Stimulated activated CD4-positive, alpha-beta T cell treated with anti-CD3 and anti-CD28 coated beads, Interleukin-1b, Interleukin-23, amount 100 ng/mL, for 4 hours (primary cell): ENCODE measurements at places on chromosomes 16 and 17.

GRCh38 chr17:15957206-15957605 lies 12.3 kb downstream of the ADORA2B start:
- no peak for DNase-seq

DNA sequence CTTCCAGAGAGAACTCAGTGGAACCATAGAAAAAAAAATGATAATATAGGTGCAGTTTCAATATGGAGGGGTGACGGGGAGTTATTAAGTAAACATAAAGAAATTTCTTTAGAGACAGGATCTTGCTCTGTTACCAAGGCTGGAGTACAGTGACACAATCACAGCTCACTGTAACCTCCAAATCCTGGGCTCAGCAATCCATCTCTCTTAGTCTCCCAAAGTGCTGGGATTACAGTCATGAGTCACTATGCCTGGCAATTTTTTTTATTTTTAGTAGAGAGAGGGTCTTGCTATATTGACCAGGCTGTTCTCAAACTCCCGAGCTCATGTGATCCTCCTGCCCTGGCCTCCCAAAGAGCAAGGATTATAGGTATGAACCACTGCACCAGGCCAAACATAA lies 48.8 kb downstream of the NLRC5 start:
- no peak for DNase-seq

DNA sequence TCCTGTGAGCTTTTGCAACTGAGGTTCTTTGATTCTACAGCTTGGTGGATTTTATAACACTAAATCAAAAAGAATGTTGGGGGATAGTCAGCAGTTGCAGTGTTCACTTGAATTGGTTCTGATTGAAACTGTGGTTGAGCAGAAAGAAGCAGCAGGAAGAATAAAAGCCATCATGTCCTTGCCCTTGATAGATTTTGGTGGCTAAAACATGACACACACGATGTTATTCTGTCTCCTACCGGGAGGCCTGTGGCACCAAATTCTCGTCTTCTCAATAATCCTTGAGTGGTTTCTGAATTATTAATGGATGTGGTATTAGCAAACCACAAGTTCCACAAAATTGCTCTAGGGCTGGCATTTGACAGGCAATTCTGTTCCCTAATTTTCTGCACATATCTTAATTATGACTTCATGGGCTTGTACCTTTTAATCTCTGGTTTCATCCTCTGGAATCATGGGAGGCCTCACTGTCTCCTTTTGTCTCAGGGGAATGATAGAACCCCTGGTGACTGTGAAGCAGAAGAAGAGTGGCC lies 338.2 kb downstream of the SNX29 start:
- DNase-seq: no peak

DNA sequence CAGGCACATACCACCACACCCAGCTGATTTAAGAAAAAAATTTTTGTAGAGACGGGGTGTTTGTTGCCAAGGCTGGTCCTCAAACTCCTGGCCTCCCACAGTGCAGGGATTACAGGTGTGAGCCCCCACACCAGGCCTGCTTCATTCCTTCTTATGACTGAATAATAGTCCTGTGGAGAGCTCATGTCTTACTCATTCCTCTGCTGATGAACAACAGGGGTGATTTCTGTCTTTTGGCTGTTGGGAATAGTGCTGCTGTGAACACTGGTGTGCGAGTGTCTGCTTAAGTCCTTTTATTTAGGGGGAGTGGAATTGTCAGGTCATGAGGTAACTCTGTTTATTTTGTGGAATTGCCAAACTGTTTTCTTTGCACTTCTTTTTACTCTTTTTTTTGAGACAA lies 2.7 kb upstream of the CTRB1 start:
- no peak for DNase-seq

GRCh38 chr17:68291836-68292688 lies 767 bp downstream of the ARSG start:
- peak; percentile 81 for DNase-seq

GRCh38 chr17:8472663-8473062 lies 37.0 kb downstream of the NDEL1 start:
- no peak for DNase-seq

GRCh38 chr16:25546791-25547190 lies 145.0 kb upstream of the HS3ST4 start:
- DNase-seq: no peak

GRCh38 chr17:1201132-1201702 lies 21.4 kb upstream of the ABR start:
- DNase-seq: no peak

DNA sequence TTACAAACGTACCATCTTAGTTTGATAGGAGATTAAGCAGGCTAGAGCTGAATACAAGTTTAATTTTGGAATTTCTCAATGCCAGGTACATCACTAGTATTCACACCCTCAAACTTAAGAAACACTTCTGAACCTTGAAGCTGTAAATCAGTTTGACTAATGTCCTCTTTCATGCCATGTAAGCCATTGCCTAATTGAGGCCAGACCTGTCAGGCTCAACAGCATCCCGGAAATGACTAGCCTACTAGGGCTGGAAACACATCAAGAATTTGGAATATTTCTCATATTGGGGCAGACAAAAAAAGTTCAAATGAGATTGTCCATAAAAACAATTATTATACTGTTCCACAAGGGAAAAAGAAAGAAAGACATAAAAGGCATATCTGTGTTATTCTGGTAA lies 1.7 kb downstream of the USP32 start:
- DNase-seq: no peak

GRCh38 chr16:61897657-61898056 lies 138.6 kb downstream of the CDH8 start:
- no peak for DNase-seq

DNA sequence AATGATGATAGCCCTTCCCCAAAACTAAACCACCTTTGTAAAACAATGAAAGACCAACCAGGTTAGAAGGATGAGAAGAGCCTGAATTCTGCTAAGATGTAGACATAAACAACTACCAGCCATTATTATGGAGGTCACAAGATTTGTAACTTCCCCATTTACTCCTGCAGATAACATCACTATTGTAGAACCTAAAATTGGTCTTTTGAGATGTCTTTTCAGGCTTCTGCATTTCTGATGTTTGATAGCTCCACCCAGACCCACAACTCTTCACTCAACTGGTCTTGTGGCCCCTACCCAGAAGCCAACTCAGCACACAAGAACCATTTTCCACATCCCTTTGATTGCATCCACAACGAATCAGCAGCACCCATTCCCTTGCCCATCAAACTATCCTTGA lies 100.8 kb downstream of the TMEM132E start:
- no peak for DNase-seq

GRCh38 chr17:4179071-4179470 lies 36.1 kb downstream of the CYB5D2 start:
- DNase-seq: no peak

DNA sequence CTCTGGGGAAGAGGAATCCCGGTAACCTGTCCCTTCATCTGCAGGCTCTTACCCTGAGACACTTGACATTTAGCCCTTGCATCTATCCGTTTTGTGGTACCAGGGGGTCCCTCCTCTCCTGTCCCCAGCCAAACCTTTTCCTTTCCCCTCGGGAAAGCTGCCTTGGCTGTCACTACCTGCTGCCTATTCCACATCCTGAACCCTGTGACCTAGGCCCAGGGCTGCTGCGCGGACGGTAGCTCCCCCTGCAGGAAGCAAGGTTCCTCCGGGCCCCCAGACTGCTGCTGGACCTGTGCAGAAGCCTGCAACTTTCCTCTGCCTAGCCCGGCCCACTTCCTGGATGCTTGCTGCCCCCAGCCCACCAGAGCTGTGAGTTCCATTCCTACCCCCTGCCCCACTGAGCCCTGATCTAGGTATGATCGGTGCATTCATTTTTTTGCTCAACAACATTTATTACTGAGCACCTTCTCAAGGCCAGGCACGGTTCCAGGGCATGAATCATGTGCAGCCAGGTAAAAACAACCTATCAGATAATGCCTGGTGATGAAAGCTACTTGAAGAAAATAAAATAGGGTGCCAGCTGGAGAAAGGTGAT lies 10.5 kb upstream of the ALDOA start:
- DNase-seq: peak; percentile 31

GRCh38 chr16:5428932-5429331 lies 331.3 kb upstream of the EEF2KMT start:
- DNase-seq: no peak

GRCh38 chr17:16298140-16298662 lies 55.1 kb downstream of the CENPV start:
- no peak for DNase-seq

DNA sequence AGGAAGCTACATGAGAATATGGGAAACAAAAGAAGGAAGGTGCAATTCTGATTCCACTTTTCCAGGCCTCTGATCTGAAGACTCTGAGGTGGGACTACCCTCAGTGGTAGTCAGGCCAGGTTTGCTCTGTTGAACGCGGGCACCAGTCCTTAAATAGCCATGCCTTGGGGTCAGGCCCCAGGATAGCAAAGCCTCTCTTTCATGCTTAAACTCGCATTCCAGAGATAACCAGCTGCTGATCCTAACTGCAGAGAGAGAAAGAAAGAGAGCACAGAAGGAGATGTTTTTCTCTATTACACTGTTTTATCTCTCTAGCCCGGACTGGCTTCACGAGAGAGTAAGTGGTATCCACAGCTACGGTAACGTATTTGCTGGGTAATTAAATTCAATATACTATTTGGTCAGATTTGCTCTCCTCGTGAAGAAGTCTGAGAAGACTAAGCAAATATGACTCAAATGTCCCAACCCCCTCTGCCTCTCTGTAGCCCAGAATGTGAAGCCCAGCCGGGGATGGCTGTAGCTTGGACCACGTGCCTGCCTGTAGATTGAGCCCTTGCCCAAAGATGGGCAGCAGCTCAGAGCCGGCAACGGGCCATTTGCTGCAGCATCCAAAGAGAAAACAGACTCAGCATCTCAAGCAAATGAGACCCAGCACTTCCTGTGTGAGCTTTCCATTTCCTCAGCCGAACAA lies 122.2 kb downstream of the SMG6 start:
- no peak for DNase-seq

DNA sequence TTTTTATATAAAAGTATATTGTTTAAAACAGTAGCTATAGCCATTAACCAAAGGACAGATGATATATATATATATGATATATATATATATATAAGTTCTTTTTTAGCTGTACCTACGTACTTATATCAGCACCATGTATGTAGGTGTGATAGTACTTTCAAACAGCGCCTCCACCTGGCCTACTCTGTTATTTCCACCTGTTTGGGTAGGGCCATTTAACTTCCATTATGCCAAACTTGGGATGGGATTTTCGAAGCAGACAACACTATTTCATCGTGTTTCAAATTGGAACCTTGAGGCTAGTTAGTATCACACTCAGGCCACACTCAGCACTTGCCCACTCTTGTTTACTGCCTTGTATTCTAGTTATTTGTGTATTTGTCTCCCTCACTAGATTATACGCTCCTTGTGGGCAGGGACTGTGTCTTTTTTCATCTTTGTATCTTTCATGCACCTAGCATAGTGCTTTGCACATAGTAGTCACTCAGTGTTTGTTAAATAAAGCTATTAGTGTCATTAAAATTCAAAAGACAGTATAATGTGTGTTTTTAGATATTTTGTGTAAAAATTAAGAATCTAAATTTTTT lies 11.8 kb upstream of the CLTC start:
- no peak for DNase-seq

GRCh38 chr17:45681706-45682105 lies 102.4 kb upstream of the CRHR1 start:
- no peak for DNase-seq

DNA sequence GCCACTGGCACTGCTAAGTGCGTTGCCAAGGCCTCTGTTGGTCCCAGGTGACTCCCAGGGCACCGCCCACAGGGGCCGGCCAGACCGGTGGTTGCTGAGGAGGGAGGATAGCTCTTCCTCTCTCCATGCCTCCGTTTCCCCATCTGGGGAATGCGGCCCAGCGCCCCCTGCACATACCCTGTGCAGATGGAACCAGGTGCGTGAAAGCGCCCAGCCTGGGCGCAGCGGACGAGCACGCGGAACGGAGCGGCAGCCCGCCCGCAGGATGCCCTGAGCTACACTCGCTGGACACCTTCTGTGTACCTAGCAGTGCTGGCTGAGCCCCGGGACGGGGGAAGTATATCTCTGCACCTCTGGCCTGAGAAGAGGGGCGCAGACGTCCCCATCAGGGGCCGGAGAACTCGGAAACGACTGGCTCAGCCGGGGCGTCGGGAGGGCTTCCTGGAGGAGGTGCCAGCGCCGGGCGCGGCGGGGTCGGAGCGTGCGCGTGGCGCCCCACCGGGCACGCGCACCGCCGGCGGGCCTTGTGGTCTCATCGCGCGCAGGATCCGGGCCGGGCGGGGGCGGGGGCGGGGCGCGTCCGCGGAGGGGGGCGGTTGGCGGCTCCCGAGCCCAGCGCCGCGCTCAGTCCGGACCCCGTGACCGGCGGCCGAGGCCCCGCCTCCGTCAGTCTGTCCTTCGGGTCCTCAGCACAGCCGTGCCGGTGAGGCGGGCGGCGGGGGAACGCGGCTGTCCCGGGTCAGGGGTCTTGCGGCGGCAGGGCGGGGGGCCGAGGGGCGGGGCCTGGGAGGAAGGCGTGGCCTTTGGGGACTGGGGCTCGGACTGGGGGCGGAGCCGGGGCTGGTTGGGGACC lies at the start of the genes CCDC78 and HAGHL:
CCDC78 (minus strand) TSS at position 6 of the 853 bp plus-strand sequence. CDS start 76 bp downstream, outside the sequence.
HAGHL (plus strand) TSS at position 669 of the 853 bp plus-strand sequence. CDS start 404 bp downstream, outside the sequence.
- DNase-seq: no peak

DNA sequence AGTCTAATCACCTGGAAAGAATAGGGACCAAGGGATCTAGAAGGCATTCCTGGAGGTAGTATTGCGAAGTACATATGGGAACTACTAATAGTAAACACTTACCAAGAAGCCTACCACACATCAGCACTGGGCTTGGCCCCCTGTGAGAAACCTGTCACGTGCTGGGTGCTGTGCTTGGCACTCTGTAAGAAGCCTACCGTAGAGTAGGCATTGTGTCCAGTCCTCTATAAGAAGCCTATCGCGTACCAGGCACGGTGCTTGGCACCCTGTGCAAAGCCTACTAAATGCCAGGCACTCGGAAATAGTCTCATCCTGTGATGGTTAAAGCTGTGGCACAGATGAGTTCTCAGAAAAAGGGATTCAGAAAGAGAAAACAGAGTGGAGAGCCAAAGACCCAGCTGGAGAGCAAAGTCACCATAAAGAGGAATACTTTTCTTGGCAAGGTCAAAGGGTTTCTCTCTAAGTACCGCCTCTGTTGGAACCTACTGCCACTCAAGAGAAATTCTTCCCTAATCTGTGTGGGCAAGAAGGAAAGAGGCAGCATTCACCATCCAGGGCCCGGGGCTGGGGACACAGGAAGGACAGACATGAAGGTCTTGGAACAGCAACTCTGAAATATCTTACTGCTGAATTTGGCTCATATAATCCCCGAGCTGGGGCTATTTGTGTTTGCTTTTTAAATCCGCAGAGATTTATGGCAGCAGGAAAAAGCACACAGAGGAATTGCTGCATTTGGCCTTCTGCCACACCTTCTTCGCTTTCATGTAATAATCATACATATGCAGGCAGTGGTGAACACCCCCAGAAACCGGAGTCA lies 81.8 kb downstream of the VAT1L start:
- DNase-seq: no peak

- no peak for DNase-seq
Measured at GRCh38 chr17:72749119-72749572, 343.3 kb downstream of the SLC39A11 start.
